Psoas muscle (tissue), 8 donors: ENCODE measurements at places on chromosomes 11 and 22. TPM values are rescaled to one million over a fixed set of nuclear protein-coding genes. Genes with fewer than 3 reads are reported as not detected.

DNA sequence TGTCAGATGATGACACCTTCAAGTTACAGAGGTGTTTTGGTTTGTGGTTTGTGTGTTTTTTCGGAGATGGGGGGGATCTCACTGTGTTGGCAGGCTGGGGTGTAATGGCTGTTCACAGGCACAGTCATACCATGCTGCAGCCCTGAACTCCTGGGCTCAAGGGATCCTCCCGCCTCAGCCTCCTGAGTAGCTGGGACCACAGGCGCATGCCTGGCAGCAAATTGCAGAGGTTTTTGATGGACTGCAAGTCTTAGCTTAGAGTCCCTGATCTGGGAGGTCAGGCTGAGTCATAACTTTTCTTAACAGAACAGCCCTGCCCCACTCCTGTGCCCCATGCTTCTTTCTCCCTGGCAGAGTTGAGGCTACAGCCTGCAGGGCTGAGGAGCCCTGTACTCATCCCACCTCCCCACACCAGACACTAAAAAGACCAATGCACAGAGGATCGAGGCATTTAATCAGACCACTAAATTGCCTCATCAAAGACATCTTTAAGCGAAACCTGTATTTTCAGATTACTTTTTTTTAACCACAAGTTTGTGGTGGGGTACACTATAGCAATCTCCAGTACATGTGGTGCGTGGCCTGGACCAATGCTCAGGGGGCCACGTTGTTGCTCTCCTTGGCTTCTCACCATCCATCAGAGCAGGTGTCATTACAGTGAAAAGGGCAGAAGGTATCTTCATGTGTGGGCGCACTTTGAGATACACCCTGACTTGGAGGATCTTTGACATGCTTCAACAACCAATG, 17.1 kb upstream of the ADORA2A start:
- DNase-seq, result peak; percentile 23

The TCN1 gene
- total RNA-seq, result not detected

The RFPL1 gene
- not detected for total RNA-seq

GRCh38 chr11:18727479-18728236, 1.7 kb upstream of the IGSF22 start:
- peak; percentile 52 for DNase-seq
